RCC 7860 (cell line): ENCODE measurements at places on chromosomes 2 and 18.

DNA sequence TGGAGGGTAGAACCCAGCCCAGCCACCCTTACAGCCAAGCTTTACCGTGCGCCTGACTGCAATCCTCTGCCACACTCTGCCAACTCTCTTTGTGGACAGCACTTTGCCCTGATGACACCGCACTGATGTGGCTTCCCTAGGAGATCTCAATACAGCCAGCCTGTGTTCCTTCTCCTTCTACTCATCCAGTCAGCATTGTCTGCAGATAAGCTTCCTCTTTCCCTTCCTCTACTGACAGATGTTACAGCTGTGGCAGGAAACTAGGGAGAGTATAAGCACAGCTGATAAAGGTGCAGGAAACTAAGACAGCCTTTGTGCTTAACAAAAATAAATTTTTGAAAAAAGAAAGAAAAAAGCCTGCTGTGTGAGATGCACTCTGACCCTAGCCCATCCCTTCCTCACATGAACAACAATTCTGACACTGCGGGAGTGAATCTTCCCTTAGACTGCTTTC, 25.0 kb downstream of the CEP68 start:
- DNase-seq = no peak

- no peak for DNase-seq
Measured at GRCh38 chr2:68309426-68309825, 10.3 kb downstream of the CNRIP1 start.

- DNase-seq = no peak
Measured at GRCh38 chr2:194346193-194346592, 1310.8 kb upstream of the SLC39A10 start.

DNA sequence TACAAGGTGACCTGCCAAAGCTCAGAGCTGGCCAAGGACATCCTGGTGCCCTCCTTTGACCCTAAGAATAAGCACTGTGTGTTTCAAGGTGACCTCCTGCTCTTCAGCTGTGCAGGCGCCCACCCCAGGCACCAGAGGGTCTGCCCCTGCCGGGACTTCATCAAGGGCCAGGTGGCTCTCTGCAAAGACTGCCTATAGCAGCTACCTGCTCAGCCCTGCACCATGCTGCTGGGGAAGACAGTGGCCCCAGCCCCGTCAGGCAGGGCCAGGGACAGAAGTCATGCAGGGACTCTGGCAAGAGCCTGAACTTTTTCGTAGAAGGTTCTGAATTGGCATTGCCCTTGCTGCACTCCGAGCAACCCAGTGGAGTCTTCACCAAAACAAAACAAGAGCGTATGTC, 194.8 kb downstream of the MGAT5 start:
- DNase-seq = no peak

- no peak for DNase-seq
Measured at GRCh38 chr18:58793361-58793760, 71.3 kb upstream of the ZNF532 start.
